ENCODE measurements at places on chromosomes 7 and 10.
A peak's percentile ranks its signal among the peaks of the same experiment; 100 is the strongest.

GRCh38 chr7:105387508-105388355 lies 989 bp downstream of the SRPK2 start:
- peak; percentile 72 for DNase-seq

DNA sequence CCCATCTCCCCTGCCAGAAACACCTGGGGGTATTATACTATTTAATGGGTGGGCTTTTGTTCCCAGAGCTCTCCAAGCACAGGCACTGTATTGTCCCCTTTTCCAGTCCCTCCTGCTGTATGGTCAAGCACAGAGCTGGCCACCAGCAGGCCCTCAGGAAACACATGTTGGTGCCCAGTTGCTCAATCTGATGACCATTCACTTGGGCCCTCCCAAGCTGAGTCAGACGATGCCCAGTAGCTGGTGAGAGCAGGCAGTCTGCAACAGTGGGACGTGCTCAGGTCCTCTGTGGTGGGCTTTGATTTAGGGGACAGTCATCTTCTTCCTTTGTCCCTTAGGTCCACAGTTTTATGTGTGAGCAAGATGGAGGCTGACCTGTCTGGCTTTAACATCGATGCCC lies 11.8 kb downstream of the SFXN2 start:
- no peak for DNase-seq

DNA sequence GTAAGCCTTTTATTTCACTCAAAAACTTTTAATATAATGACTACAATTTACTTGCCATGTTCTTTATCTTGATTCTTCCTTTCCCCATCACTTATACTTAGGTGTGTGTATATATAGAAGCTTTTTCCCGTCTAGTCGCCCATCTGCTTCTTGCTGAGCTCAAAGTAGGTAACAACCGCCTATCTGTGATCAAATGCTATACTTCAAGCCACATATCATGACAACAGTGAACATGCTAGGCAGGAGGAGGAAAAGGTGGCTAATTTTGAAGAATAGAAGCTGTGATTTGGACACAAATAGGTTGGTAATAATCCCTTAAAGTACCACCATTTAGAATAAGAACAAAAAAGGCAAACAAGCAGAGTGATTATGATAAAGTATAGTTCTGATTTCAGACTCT lies 367.3 kb upstream of the CHRM2 start:
- no peak for DNase-seq

DNA sequence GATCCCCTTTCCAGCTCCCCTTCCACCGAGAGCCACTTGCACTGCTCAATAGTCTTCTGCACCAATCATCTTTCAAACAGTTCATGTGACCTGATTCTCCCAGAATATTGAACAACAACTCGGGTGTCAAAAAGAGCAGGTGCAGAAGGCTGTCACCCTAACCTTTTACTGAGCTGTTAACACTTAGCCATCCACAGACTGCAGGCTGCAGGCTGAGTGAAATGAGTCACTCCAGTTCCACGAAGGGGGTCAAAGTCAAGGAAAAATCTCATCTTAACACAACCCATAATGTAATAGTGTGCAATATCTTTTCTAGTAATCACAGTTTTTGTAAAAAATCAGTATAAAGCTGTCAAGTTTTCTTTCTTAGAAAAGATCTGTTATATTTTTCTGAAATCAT lies 63.1 kb downstream of the MTPAP start:
- no peak for DNase-seq

GRCh38 chr7:33815336-33815735 lies 90.0 kb upstream of the BMPER start:
- no peak for DNase-seq

DNA sequence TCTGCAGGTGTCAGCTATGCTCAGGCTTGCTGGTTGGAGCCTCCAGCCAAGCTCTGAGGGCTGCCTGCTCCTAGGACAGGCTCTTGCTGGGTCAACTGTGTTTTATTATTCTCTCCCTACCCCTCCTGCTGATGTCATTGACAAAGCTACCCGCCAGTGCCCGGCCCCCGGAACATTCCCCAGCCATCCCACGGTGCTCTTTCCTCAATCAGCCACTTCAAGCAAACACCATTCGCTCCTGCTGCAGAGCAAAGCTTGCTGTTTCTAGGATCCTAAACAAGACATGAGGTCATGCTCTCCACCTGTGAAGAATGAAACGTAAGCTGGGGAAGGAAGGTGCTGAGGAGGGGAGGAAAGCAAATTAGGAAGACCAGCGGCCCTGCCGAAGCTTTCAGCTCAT lies 2.1 kb upstream of the C10orf71 start:
- no peak for DNase-seq

DNA sequence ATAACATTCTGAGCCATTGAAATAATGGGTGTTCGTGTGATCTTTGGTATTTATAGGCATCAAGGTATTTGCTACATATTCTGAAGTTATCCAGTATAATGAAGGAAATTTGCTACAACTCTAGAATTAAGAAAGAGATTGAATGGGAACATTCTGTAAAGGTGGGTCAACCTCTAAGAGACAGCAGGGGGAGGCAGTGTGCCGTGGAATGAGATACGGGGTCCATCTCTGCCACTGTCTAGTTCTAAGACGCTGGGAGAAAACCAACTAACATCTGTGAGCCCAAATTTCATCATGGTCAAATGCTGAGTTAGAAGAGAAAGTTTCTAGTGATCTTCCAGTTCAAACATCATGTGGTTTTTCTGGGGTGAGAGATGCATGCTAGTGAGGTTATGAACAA lies 368.9 kb downstream of the SORCS1 start:
- DNase-seq = peak; percentile 69
